Germinal center (tissue), 1 donor: ENCODE measurements at places on chromosomes 7 and 10.
A peak's percentile ranks its signal among the peaks of the same experiment; 100 is the strongest.

DNA sequence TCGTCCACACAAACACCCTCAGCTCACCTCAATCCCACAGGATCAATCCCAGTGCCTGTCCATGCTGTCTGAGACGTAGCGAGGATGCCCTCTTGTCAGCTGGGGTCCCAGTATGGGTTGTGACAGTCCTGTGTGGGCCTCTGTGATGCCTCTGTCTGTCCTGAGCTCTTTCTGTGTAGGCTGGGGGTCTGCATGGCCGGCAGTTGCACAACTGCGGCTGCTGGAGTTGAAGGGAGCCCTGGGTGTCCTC lies 12.4 kb downstream of the ANTXRL start:
- DNase-seq = no peak

GRCh38 chr7:131521651-131522163 lies 34.7 kb downstream of the PODXL start:
- no peak for DNase-seq

DNA sequence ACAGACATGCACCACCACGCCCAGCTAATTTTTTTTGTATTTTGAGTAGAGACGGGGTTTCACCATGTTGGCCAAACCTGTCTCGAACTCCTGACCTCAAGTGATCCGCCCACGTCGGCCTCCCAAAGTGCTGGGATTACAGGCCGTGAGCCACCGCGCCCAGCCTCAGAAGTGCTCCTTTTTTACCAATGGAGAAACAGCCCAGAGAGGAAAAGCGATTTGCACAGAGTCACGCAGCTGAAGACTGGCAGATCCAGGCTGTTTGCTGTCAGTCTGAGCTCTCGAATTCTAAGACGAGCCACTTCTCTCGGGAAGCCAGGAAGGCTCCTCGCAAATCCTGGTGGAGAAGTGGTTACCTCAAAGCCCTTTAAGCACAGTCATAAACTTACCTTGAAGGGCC lies 57.4 kb upstream of the SDK1 start:
- DNase-seq = no peak

GRCh38 chr10:34801097-34801733 lies 13.9 kb downstream of the PARD3 start:
- DNase-seq = no peak

DNA sequence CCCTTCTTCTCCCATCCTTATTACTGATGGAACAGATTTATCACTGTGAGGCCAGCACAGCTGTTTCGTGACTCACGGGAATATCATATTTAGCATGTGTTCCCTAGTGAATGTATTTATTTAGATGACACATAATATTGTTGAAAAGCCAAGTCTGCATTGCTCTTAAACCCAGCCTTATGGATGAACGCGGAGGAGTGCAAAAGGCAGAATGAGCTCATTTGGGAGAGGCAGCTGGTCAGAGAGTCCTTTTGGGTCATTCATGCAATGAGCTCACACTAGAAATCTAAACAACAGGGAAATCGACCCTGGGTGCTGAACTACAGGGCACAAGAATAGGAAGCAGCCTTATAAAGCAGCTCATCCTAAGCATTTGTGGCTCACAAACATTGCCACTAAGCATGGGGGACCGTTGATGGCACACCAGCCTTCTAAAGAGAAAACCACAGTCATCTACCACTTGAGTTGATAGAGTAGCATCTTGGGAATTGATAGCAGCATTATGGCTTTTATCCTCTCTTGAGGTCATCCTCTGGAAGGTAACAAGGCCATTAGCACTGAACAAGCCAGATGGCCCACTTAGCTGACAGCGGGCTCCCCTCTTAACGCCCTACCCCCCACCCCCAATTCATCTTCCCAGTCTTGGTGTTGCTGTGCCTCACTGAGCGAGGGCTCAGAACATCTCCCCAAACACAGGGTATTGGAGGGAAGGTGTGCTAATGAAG lies 32.9 kb upstream of the SDK1 start:
- no peak for DNase-seq

DNA sequence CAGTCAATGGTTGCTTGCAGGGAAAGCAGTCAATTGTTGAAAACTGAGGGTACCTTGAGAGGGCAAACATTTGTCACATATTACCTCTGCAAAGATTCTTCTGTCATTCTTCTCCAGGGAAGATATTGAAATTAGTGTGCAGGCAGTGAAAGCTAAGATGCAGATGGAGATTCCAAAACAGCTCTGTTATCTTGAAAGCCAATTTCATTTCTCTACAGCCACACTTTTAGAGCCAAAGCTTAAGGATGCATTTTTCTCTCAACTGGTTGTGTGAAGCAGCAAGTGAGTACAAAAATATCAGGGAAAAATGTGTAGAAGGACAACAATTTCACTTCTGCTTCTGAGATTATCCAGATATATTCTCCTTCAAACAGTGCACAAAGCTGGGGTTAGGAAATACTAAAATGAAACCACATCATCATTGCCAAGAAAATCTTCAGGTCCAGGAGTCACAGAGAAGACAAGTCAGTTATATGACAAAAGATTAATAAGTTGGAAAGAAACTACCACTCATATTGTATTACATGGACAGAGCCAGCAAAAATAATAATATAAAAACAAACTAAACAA lies 16.3 kb downstream of the SGMS1 start:
- no peak for DNase-seq

GRCh38 chr7:151017953-151018420 lies 6.3 kb downstream of the ATG9B start:
- peak; percentile 78 for DNase-seq

- no peak for DNase-seq
These were observed 109.2 kb downstream of the OSBPL3 start for GRCh38 chr7:24870766-24871165.

DNA sequence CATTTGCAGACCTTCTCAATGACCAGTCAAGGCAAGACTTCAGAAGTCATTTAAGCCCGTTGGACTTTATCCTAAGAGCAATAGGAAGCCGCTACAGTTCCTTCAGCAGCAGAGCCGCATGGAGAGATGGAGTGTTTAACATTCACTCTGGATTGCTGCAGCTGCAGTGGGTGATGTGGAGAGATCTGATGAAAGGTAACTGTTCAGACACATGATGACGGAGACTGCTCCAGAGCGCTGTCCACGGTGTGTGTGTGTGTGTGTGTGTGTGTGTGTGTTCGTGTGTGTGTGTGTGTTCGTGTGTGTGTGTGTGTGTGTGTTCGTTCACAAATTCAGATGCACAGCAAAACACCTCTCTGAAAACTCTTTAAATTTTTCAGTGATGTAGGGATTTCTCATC lies 37.0 kb downstream of the SEC61G start:
- no peak for DNase-seq

- DNase-seq = peak; percentile 58
These were observed 58.0 kb upstream of the STRIP2 start for GRCh38 chr7:129376076-129376777.

GRCh38 chr7:47088329-47089067 lies 493.4 kb downstream of the TNS3 start:
- DNase-seq = peak; percentile 64

DNA sequence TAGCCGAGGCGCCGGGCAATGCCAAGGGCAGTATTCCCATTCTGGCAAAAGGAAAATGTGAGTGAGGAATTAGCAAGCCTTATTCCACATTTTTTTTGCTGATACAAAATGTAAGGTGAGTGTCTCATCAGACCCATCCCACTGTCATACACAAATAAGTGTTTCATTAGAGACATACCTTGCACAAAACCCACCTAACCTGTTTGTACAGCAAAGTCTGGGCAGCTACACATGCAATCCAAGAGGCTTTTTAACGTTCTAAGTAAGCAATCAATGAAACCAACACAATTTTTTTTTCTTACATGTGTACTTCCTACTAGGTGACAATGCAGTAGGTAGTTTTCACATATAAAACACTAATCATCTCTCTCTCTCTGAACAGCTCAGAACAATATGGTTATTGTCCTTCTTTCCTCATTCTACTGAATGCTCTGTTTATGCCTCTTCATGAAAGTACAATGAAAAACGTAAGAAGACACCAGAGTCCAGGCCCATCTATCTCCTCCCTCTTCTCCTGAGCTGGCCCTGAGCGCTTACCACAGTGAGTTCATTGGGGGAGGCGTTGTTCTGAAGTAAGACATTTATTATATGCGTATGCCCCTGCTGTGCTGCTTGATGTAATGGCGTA lies 217.2 kb downstream of the ANK3 start:
- DNase-seq = no peak

DNA sequence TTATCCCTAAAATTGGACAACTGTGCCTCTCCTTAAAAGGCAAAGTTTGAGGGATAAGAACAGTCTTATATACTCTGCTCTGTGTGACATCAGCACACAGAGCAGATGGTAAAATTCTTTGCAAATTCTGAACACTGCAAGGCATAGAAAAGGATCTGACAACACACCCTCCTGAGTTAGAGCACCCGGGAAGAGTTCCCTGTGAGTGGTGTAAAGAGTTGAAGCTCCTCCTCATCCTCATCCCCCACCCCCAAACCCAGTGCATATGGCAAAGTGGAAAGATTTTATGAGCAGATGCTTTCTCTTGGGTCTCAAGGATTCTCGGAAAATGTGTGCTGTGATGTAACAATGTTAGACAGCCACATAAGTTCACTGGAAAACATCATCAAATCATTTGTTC lies 40.0 kb upstream of the DGKI start:
- DNase-seq = no peak

- no peak for DNase-seq
These were observed 161.0 kb upstream of the TRIM24 start for GRCh38 chr7:138299066-138299465.

GRCh38 chr7:18504965-18505364 lies 9.4 kb downstream of the HDAC9 start:
- DNase-seq = no peak

DNA sequence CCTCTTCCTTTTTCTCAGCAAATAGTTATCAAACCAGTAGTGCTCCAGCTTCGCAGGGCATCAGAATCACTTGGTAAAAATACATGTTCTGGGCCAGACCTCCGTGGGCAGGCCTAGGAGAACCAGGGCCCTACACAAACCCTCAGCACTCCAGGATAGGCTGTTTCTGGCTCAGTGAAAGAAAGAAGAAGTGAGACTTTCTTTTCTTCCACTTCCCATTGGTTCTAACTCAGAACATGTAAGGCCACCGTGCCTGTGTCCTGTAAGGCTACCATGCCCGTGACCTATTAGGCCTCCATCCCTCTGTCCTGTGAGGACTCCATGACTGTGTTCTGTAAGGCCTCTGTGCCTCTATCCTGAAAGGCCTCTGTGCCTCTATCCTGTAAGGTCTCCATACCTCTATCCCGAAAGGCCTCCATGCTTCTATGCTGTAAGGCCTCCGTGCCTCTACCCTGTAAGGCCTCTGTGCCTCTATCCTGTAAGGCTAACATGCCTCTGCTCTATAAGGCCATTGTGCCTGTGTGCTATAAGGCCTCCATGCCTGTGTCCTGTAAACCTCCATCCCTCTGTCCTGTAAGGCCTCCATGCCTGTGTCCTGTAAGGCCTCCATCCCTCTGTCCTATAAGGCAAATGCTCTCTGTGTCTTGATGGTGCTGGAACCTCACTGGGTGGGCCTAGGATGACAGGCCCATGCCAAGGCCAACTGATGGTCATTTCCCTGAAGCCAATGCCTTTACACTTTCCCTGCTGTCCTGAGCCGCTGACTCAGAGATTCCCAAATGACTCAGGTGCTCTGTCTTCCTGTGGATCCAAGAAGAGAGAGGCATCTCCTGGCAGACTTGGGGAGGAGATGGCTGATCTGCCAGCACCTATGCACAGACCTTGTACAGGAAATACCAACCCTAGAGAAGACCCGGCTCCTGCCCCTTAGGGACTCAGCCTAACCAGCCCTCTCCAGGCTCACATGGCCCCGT lies 96.6 kb upstream of the CACUL1 start:
- no peak for DNase-seq

DNA sequence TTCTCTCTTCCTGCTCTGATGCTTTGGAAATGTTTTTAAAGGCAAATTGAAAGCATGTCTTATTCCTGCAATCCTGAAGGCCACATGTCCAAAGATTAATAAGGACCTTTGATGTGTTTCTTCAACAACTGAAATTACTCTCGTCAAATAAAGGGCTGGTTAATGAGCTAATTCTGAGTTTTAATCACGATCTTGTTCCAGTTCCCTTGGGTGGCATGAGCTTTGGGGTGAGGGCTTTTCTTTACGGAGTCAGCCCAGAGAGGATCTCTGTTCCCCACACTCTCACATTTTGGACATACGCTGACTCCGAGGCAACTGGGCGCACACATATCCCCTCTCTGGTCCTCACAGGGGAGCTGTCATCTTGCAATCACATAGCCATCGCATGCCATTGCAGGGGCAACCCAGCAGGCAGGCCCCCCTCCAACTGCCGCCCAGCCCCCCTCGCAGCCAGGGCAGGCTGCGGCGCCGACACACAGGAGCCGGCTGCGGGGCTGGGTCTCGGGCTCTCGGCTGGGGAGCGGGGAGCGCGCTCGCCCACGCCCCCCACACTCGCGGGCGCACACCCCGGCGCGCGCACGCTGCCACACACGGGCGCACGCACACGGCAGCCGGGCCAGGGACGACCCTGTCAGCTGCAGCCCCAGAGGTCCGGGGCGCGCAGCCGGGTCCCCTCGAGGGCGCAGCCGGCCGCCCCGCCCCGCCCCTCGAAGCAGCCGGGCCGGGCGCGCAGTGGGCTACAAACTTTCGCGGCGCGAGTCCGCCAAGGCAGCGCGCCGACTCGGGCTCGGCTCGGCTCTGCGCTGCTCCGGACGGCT lies at the start of gene GDF10:
Gene GDF10, plus strand, starts transcription at position 587 of the 818 bp plus-strand sequence. CDS start 455 bp downstream, outside the sequence.
- DNase-seq = no peak

DNA sequence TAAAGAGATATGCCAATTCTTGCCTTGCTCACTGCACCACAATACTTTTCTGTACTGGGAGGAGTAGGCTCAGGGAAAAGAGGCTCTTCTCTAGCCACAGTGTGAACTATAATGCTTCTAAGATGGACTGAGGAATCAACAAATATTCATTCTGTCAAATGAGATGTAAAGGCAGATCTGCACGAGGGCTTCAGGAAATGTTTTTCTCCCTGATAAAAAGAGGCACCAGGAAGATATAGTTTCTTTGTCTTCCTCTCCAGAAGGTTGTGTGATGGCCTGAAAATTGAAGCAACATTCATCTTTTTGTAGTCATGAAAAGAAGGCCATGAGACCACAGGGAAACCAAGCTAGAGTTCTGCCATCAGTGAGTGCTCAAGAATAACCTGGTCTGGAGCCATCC lies 79.1 kb upstream of the NME8 start:
- DNase-seq = no peak
